ENCODE measurements at places on chromosomes 3 and 15.
A peak's percentile ranks its signal among the peaks of the same experiment; 100 is the strongest.

DNA sequence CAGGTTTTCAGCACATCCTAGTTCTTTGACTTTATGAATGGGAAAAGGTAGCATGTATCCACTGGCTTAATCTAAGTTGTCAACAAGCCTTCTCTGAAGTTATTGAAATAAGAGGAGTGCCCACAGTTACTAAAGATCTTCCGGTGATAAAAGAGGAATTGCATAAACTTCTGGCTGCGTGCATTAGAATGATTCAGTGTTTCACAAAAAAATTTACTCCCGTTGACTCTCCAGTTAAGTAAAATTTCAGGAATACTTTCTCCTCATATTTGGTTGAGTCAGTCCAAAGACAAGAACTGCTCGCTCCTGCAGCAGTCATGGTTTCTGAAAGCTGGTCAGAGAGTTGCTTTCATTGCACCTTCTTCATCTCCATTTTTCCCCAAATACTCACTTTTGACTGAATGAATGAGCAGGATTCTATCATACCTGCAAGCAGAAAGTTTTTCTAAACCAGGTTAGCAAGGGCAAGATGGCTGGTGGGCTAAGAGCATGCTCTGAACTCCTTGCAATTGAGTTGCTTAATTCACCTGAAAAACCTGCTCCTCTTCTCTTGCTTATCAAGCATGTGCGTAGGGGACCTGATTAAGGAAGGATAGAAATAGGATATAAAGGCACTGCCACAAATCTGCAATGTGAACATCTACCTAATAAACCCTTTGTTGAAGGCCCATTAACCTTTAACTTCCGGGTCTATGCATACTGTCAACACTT lies 64.2 kb upstream of the TIMP4 start:
- no peak for DNase-seq

DNA sequence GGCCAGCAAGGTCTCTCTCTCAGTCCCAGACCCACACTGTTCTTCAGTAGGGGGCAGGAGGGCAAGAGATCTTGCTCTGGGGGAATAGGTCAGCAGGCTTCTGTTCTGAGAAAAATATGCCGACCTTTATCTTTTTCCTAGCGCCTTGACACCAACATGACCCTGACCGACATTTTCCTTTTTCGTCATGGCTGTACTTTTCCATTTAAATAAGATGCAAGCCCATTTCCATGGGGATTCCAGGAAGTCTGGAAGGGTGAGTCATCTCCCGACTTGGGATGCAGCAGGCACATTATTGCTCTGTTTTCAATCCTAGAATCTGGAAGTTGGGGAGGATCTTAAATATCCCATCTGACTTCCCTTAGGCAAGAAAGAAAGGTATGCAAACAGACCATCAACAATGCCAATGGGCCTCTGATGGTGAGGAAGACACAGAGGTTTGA lies 261.5 kb upstream of the LRTM1 start:
- DNase-seq = no peak

DNA sequence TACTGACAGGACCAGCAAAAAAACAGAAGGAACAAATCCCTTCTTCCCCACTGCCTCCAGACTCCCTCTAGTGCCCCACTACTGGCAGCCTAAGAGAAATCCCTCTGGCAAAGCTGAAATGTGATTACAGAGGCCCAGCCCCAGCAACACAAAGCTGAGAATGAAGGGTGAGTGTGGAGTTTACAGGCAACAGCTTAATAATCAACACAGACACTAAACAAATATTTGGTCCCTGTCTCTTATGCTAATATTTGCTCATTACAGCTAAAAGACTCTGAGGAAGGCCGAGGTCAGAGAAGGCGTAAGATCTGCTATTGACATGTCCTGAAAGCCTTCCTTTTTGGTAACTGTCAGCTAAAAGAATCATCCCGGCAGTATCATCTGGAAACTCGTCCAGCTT lies 308.5 kb upstream of the RASGRP1 start:
- no peak for DNase-seq

- peak; percentile 85 for DNase-seq
Measured at GRCh38 chr3:7682822-7683229, 818.8 kb upstream of the LMCD1 start.

DNA sequence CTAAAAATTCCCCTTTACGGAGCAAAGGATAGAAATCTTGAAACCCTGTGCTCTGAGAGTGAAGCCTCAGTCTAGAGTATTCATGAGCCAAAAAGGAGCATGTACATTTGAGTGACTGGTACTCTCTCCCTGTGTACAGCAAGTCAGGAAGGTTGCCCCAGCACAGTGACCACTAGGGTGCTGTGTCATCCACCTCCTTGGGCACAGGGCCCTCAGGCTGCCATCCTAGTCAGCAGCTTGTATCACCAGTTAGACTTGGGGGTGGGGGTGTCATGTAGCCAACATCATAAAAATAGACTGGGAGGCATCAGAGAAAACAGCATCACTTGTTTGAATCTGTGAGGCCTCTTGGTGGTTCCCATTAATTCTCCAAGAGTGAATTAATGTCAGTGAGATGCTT lies 12.0 kb downstream of the NME9 start:
- DNase-seq = no peak

DNA sequence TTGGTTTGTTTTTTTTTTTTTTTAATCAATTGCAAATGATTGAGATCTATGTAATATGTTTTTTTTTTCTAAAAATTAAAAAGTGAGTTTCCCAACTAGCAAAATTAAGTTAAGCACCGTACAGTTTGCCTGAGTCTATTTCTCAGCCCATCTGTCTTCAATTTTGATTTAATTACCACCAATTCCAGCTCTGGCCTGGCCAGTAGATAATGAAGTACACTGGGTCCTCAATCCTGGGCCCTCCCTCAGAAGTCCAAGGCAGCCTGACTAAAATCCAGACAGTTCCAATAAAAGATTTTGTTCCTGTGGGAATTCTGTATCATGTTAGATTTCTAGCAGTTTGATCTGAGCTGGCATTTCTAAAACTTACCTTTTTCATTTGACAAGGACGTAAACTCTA lies 887.2 kb downstream of the NAALADL2 start:
- DNase-seq = no peak

- DNase-seq = no peak
Measured at GRCh38 chr3:112372396-112372795, 39.4 kb downstream of the CD200 start.

DNA sequence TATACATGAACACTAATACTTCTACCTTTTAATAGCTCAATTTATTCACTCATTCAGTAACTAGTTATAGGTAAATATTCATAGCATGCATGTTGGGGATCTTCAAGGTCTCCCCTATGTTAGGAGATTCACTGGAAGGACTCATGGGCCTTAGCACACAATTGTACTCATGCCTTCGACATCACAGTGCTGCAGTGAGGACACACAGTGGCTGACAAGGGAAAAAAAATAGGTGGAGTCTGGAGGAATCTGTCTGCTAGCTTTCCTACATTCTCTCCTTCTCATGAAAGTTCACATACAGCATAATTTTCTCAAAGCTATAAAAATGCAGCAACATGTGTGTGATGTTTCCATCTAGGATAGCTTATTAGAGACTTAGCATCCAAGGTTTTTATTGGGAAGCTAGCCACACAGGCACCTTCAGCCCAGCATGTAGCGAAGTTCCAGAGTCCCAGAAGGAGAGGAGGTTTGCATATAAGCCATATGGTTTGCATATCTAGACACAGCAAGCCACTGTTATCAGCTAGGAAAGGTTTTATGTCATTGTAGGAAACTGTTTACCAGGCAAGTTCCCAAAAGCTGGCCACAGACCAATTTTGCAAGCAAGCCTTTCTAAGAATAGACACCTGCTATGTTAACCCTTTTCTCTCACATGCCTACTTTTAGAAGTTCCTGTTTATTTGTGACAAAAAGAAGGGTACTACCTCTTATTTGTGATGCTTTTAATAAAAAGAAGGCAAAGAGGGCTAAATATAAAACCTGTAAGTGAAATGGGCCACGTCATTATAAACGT lies 46.4 kb downstream of the MORC1 start:
- DNase-seq = no peak

GRCh38 chr15:27912283-27912682 lies 186.8 kb downstream of the OCA2 start:
- no peak for DNase-seq
